ENCODE measurements at places on chromosomes 13 and 19.

DNA sequence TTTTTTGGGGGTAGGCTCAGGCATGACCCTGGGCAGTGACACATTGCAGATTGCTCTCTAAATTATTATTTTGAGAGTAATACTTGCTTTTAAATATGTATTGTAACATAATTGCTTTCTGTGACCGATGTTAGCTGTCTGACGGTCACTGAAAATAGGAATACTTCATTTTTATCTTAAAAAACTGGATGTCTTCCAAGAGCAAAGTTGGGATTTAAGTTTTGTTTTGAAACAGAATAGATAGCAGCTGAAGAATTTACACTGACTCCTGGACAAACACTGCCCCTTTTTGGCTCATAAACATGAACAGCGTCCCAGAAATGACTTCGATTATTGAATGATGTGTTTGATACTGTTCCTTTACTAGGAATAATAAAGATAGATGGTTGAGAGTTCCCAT lies 535.9 kb downstream of the GPC5 start:
- no peak for DNase-seq

- no peak for DNase-seq
These were observed 9.2 kb upstream of the ALOX5AP start for GRCh38 chr13:30726192-30726591.

- DNase-seq = no peak
These were observed 135.6 kb downstream of the SLC7A1 start for GRCh38 chr13:29459813-29460355.

DNA sequence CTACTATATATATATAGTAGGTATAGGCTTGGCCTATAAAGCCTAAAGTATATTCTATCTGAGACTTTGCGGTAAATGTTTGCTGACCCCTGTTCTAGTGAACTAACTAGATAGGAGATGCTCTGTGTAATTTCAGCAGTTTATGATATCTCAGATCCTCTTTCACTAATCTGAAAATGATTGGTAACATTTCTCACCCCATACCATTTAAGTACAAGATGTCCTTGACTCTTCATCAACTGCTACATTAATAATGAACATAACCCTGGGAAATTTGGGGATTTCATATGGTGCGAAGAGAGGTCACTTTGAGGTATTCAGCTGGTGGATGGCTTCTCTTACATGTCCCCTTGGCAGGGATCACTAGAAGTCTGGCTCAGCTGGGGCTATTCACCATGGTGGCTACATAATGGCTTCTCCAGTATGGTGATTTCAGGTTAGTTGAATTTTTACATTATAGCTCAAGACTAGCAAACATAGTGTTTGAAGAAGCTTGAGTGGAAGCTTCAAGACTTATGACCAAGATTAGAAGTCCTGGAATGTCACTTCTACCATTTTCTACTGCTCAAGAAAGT lies 103.6 kb upstream of the MYCBP2 start:
- no peak for DNase-seq

GRCh38 chr13:112732679-112733078 lies 42.8 kb downstream of the ATP11A start:
- DNase-seq = no peak

- no peak for DNase-seq
These were observed 343.9 kb downstream of the PCDH9 start for GRCh38 chr13:66886264-66886663.

GRCh38 chr19:7879111-7879807 lies 5.1 kb upstream of the PRR36 start:
- no peak for DNase-seq

DNA sequence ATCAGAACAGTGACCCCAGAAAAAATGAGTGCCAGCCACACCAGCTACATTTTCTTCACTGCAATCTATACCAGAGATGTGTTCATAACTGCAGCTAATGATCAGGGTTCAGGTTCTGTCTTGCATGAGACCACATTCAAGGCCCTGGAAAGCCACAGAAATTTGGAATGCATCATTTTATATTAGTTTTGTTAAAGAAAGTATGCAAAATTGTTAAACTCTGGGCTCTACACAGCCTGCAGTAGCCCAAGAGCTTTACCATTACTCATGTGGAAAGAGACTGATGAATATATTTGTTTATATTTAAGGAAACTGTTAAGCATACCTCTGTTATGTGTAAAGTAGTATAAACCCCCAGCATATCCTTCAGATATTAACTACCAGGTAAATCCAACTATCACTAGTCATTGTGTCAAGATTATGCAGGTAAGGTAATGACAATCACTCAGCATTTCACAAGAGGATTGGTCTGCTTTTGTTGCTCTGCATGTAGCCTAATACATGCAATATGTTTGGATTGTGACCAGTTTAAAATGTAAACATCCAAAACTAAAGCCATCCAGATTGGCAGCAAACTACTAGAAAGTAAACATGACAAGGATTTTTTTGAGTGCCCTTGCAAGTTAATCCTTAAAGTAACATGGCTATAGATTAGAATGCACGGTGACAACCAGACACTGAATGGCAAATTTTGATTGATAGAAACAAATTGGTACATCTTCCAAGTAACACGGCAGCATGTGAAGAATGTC lies 429.1 kb upstream of the ARGLU1 start:
- DNase-seq = no peak

GRCh38 chr13:26996965-26997752 lies 174.5 kb downstream of the USP12 start:
- no peak for DNase-seq

Measured in endothelial cell of umbilical vein (primary cell).